Ovary (tissue), 10 donors: ENCODE measurements at places on chromosomes 2 and 18.

DNA sequence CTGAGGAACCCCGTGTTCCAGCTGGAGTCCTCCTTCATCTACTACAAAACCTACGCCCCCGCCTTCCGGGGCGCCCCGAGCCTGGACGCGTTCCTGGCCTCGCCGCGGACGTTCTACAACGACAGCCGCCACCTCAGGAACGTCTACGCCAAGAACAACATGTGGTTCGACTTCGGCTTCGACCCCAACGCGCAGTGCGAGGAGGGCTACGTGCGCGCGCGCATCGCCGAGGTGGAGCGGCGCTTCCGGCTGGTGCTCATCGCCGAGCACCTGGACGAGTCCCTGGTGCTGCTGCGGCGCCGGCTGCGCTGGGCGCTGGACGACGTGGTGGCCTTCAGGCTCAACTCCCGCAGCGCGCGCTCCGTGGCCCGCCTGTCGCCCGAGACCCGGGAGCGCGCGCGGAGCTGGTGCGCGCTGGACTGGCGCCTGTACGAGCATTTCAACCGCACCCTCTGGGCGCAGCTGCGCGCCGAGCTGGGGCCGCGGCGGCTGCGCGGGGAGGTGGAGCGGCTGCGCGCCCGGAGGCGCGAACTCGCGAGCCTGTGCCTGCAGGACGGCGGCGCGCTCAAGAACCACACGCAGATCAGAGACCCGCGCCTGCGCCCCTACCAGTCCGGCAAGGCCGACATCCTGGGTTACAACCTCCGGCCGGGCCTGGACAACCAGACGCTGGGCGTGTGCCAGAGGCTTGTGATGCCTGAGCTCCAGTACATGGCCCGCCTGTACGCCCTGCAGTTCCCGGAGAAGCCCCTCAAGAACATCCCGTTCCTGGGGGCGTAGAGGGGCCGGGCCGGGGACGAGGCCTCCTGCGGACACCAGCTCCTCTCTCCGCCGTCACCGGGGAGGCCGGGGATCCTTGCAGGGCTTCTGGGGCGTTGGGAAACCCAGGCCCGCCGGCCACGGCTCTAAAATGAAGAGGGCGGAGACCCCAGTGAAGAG is 5.3 kb upstream of the NEU4 start:
- H3K36me3 ChIP-seq: no peaks in the 10 kb centered on the region
- no peak overlapping the region for H3K27ac ChIP-seq
- H3K4me3 ChIP-seq: peak overlapping the region; percentile 25
- DNase-seq: peak; percentile 70
- no peaks in the 10 kb centered on the region for H3K27me3 ChIP-seq
- H3K4me1 ChIP-seq: peaks cover 3% of the 10 kb centered on the region

GRCh38 chr2:195513119-195513518 is 143.9 kb upstream of the SLC39A10 start:
- no peaks in the 10 kb centered on the region for H3K4me1 ChIP-seq
- no peaks in the 10 kb centered on the region for H3K27me3 ChIP-seq
- H3K27ac ChIP-seq: no peak overlapping the region
- no peaks in the 10 kb centered on the region for H3K36me3 ChIP-seq

- no peak overlapping the region for H3K4me3 ChIP-seq
- no peak for DNase-seq
- H3K4me1 ChIP-seq: no peaks in the 10 kb centered on the region
- H3K27me3 ChIP-seq: no peaks in the 10 kb centered on the region
Measured at GRCh38 chr2:84022810-84023431, 436.2 kb downstream of the SUCLG1 start.

- no peak for DNase-seq
- no peak overlapping the region for H3K27ac ChIP-seq
- no peak overlapping the region for H3K4me3 ChIP-seq
- H3K36me3 ChIP-seq: no peaks in the 10 kb centered on the region
Measured at GRCh38 chr2:24843330-24843860, 50.2 kb downstream of the CENPO start.

GRCh38 chr2:217789736-217790181 is 213.0 kb downstream of the TNS1 start:
- no peaks in the 10 kb centered on the region for H3K27me3 ChIP-seq
- DNase-seq: no peak
- no peak overlapping the region for H3K4me3 ChIP-seq
- peaks cover 5% of the 10 kb centered on the region for H3K4me1 ChIP-seq
- no peaks in the 10 kb centered on the region for H3K36me3 ChIP-seq

GRCh38 chr18:32040936-32041335 is 22.3 kb downstream of the RNF125 start:
- H3K36me3 ChIP-seq: no peaks in the 10 kb centered on the region
- no peak overlapping the region for H3K4me3 ChIP-seq
- no peaks in the 10 kb centered on the region for H3K27me3 ChIP-seq

- H3K27me3 ChIP-seq: no peaks in the 10 kb centered on the region
- H3K36me3 ChIP-seq: no peaks in the 10 kb centered on the region
- DNase-seq: no peak
- no peaks in the 10 kb centered on the region for H3K4me1 ChIP-seq
- H3K27ac ChIP-seq: no peak overlapping the region
Measured at GRCh38 chr2:15170070-15170775, 390.9 kb downstream of the NBAS start.
